Stimulated activated CD8-positive, alpha-beta memory T cell treated with anti-CD3 and anti-CD28 coated beads, Interleukin-2, amount 100 ng/mL, for 1 hour (primary cell): ENCODE measurements at places on chromosomes 13 and 19.

DNA sequence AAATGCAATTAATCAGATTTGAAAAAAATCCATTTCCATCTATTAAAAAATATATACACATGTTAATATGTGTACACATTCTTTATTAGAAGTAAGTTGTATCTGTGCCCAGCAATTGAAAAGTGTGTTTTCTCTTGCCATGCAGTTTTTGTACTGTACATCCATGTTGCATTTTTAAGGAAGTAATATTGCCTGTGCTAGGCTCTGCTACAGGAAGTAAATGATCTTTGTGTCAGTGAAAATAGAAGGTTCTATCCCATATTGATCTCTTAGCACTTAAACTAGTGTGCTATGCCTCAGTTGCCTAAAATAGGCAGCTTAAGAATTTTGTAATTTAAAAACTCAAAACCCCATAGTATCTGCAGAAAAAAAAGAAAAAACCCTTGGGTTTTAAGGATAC is 122.5 kb downstream of the CDK8 start:
- DNase-seq, result no peak

DNA sequence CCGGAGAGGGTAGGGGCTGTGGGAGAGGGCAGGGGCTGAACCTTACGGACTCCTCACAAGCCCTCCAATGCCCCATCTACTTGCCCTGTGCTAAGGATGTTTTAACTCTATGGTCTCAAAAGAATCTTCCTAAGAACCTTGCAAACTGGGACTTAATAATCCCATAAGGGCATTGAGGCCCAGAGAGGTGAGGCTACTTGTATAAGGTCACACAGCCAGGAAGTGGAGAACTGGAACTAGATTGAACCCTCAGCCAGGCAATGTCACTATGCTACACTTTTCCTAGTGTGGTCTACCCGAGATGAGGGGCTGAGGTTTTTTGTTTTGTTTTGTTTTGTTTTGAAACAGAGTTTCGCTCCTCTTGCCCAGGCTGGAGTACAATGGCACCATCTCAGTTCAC is 10.5 kb upstream of the APOC4 start:
- DNase-seq, result no peak

DNA sequence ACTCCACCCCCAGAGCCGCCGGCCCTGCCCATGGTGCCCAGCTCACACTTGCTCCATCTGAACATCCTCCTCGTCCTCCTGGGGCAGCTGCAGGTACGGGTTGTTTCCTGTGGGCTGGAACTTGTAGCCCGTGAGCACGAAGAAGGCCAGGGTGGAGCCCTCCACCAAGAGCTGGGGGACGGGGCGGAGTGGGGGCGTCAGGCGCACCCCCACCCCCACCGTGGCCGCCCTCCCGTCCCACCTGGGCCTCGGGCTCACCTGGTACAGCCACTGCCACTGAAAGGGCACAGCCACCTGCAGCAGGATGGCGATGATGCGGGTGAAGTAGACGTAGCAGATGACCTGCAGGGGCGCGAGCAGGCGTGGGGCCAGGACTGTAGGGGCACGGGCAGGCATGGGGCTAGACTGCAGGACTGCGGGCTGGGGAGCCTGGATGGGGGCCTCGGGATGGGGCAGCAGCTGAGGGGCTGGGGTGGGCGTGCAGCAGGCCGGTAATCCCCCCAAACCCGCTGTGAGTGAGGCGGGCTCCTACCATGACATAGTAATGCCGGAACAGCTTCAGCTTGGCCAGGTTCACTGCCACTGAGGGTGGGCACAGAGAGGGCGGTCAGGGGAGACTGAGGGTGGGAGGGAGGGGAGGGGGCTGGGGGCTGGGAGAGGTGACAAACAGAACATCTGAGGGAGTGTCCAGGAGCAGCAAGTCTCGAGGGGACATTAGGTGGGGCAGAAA is 6.3 kb downstream of the GPR108 start:
- DNase-seq, result no peak

GRCh38 chr13:38661010-38661675 is 25.7 kb upstream of the FREM2 start:
- no peak for DNase-seq

DNA sequence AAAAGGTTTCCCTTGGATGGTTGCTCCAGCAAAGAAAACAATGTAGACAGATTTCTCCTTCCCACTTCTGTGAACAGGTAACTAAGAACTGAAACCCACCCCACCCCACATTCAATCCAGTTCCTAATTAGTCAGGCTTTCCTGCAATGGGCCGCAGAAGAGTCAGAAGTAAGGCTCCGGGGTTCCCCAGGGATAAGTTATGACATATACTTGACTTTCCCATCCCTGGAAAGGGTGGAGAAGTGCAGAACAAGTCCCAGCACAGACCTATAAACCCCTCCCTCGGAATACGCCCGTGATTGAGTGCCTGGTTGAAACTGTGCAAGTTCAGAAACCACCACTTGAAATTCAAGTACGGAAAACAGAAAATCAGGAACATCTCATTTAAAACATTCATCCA is 24.9 kb downstream of the RCBTB2 start:
- no peak for DNase-seq

DNA sequence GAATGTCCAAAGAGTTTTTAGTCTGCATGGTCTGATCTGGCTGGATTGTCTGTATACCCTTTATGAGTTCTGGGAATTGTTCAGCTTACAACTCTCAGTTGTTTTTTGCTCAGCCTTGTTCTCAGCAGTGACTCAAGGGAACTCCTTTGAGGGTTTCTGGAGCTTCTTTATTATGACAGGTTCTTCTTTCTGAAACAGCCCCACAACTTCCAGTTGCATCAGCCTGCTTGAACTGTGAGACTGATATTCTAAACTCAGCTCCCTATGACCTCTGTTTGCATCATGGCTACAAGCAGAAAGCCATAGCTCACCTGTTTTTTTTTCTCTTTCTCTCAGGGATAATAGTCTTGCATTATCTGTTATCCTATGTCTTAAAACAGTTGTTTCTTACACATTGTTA is 85.0 kb downstream of the TDRD3 start:
- no peak for DNase-seq

DNA sequence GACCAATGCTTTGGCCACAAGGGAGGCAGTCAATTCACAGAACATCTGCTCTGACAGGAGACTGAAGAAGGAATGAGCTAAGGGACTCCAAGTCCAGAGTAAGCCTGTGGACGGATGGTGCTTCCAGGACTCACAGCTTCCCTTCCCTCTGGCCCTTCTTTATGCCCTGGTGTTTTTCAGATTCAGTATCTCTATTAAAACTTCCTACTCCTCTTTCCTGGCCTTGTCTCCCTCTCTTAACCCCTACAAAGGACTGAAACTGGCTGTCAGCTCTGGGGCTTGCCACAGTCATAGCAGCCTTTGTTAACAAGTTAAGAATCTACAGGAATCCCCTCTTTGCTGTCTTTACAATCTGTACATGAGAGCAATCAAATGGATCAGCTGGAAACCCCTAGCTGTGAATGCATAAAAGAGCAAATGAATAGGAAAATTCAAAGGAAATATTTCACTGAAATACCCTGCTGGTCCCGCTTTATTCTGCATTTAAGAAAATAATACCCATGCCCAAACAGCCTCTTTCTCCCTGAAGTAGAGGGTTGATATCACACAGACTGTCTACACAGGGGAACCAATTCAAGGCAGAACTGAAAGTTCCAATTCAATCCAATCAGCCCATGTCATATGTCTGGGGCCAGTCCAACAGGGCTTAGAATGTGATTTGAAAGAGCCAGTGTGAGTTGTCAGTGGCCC is 192.3 kb downstream of the MZT1 start:
- DNase-seq, result no peak

GRCh38 chr13:103039183-103039582 is 27.0 kb downstream of the SLC10A2 start:
- DNase-seq, result no peak
